ENCODE measurements at places on chromosomes 11 and 22.

- no peak for DNase-seq
These were observed 7.3 kb upstream of the MCAM start for GRCh38 chr11:119324189-119324588.

- no peak for DNase-seq
These were observed 58.0 kb downstream of the C11orf91 start for GRCh38 chr11:33642461-33643166.

DNA sequence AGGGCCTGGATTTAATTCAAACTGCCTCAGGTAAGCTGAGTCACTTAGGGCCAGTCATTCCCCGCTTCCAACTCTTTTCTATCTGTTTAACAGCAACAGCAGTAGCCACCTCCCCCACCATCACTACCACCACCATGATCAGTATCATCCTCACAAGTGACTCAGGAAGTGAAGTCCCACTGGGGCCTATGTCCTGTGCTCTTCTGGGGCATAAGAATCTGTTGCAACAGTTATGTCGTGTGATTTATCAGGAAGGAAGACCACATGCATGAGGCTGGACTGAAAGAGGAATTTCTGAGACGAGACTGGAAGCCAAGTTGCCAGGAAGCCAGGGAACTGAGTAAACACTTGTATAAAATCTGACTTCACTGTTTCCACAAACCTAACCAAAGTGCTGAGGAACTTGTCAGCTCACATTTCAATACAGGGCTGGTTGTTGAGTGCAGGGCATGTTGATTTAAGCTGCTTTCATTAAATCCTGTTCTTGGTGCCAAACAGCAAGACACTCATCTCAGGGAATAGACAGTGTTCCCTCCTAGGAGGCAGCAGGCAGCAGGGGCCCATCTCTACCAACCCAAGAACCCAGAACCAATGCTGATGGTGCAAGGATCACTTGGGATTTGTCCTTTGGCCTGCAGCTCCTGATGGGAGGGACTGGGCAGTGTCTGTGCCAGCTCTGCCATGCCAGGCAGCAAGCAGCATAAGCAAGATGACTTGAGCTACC is 226.7 kb upstream of the NARS2 start:
- no peak for DNase-seq

DNA sequence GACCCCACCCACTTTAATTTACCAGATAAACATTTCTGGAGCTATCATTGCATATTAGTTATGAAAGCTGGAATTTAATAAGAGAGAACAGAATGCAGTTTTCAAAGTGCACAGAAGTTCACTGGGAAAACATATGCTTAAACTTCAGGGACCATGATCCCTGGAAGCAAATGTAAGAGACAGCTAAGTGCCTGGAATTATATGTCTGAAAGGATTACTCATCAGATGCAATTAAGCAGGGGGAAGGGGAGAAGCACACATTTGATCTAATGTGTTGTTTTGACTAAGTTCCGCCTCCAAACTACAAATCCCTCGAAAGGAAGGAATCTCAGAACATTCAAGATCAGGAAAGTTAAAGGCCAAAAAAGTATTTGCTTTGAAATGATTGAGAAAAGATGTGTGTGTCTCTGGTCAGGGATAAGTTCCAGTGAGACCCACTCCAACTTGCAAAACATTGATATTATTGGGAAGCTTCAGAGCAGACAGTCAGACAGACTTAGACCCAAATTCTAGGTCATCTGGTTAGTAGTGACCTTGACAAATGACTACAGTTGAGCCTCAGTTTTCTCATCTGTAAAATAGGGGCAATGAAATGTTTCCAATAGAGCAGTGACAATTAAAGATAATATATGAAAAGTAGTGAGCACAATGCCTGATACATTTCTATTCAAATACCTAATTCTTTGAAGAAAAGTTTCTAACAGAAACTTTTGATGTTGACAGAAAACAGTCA is 147.6 kb downstream of the ME3 start:
- DNase-seq = no peak

DNA sequence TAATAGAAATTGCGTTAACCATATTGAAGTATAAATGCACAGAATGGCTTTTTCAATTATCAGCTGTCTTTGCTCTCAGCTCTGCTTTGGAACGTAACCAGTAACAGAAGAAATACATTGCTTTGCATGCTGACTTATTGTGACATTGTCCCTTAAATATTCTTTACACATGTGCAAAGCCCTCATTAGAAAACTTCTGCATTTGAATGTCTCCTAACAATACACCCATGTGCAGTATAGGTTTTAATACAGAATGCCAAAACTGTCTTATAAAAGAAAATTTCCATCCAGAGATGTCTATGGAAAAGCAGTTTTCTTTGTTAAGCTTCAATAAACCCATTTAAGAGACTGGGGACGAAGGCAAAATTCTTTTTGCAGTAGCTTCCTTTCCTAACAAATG is 560.3 kb upstream of the CHORDC1 start:
- DNase-seq = no peak

DNA sequence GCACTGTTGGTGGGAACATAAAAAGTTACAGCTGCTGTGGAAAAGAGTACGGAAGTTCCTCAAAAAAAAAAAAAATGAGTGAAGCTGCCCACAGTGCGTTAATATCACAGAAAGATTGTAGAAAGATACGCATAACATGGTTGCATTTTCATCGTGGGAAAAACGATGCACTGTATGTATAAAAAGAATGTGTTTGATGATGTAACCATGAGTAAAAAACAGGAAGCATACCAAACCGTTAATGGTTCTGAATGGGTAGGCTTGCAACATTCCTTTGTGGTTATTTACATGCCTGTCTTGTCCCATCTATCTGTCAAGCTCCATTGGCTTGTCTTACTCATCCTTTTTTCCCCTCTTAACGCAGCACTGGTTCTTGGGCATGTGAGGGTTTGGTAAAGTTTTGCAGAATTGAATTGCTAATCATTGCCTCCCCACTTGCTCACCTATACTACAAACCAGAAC is 33.8 kb upstream of the DKK3 start:
- DNase-seq = no peak

- no peak for DNase-seq
These were observed 39.8 kb downstream of the GAB2 start for GRCh38 chr11:78377625-78378418.

DNA sequence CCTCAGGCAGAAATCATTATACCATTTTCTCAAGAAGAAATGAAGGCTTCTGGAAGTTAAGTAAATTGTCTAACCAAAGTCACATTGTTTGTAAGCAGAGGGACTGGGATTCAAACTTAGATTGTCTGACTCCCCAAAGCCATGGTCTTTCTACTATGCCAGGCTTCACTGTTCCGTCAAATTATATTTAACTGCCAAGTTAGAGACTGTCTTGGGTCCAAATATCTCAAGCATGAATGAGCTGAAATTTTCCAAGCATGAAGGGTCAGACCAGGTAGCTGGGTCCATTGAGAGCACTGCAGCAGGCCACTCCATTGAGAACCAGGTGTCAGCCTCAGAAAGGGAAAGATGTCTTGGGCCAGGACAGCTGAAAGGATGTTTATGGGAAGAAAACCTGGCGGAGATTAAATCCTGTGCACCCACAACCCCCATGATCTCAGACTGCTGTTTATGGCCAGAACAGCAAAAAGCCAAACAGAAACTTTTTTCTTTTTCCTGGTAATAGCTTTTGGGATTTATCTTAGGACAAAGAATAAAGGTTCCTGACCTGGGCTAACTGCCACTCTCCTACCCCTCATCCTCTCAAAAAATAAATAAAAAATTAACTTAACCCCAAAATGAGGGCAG is 612.3 kb downstream of the INSC start:
- no peak for DNase-seq

DNA sequence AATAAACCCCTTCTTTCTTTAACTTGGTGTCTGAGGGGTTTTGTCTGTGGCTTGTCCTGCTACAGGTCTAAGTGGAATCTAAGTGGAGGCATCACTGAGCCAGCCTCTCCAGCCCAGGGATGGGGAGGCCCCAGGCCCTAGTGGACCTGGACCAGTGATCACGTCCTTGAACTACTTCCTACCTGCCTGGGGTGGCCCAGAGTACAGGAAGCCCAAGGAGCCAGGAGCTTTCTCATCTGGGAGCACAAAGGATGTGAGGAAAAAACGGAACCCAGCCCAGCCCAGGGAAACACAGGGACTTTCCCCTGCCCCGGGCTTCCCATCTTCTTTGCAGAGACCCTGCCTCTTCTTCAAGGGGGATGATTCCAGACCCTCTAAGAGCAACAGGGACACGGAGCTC is 3.5 kb upstream of the CD5 start:
- DNase-seq = no peak

GRCh38 chr11:57219021-57219627 is 17.9 kb downstream of the APLNR start:
- DNase-seq = no peak

DNA sequence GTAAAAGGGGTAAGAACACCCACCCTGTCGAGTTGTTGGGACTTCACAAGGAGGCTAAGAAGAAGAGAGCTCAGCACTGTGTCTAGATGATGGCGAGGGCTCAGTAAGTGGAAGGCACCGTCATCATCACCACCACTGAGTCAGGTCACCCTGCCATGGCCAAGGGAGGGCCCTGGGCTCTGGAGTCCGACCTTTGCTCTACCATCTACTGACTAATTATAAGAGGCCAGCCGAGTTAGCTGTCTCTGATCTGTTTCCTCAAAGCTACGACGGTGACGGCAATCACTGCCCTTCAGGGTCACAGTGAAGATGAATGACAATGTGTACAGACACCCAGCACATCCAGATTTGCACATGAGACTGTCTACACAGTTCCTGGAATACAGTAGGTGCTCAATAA is 29.3 kb downstream of the KIAA0930 start:
- DNase-seq = no peak

- no peak for DNase-seq
These were observed 109.2 kb downstream of the FAM76B start for GRCh38 chr11:95680169-95680929.

DNA sequence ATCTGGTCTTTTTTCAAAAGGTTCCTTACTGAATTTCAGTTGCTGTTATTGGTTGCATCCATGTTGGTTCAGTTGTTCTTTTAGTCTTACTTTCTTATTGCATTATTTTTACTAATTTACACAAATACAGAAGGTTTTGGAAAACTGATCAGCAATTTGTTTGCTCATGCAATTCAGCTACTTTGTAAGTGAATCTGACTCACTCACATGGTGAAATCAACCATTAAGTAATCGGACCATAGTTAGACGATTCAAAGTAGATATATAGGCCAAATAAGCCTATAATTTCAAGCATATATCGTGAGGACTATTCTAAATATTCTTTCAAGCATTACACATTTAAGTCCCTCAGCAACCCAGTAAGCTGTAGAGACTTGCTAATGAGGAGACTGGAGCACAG is 41.7 kb downstream of the CCDC83 start:
- DNase-seq = no peak

GRCh38 chr11:102120437-102120973 is 10.3 kb downstream of the YAP1 start:
- no peak for DNase-seq

DNA sequence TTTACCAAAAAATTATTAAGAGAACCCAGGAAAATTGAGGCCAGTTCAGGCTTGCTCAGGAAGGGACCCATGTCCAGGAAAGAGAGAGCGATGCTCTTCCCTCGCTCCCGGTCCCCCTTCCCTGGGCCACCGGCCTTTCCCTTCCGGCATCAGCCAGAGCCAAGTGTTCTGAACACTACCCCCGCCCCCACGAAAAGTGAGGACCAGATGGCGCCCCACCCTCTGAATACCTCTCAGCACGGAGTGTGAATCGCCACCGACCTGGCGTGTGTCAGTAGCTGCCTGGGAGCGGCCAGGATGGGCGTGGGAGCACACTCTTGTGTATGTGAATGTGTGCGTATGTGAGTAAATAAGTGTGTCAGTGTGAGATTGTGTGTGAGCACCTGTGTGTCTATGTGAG is 20.2 kb downstream of the RPS6KA4 start:
- DNase-seq = no peak

DNA sequence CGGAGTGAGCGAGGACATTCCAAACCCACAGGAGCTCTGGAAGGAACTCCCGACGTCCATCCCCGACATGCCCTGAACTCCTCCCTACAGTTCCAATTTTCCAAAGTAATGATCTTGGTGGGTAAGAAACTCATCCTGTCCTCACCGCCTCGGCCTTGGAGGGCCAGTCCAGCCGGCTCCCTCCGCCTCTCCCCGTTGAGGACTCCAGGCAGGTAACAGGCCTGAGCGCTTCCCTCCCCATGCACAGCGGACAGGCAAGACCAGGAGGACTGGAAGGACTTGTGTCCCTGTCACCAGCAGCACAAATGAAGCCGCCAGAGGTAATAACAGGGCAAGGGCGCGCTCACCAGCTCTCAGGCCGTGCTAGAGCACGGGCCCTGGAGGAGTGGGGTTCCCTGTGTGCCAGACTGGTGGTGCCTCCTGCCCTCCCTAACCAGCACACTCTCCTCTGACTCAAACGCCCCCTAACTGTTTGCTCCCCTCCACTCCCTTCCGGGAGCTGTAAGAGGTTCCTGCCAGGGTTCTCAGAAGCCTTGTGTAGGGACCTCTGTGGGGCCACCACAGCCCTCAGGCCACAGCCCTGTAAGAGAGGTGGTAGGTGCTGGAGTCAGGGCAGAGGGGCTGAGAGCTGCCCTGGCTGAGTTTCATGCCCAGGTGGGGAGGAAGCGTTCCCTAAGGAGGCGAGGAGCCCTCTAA is 17.1 kb downstream of the OVOL1 start:
- DNase-seq = no peak

DNA sequence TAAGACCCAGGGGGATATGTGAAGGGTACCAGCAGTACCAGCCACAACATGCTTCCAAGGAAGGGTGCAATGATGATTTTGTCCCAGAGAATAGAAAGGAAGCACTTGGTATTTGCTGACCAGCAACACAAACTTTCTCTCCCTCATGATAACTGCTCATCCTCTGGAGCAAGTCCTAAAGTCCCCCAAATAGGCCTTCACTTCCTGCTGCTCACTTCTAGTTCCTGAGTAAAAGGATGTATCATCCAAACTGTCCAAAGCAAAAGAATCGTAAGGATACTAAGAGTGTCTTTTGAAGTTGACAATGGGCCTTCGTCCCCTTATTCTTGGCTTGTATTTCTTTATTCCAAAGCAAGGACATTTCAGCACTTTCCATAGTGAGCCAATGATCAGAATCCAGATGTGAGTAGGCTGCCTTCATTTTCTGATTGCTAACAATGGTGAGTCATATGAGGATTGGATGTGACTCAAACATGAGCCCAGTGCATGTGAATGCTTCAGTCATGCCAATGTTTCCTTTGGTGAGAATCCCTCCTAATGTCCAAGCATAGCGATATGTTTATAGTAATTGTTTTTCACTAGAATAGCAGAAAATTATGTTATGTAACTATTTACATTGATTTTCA is 243.4 kb upstream of the POU2AF2 start:
- no peak for DNase-seq

DNA sequence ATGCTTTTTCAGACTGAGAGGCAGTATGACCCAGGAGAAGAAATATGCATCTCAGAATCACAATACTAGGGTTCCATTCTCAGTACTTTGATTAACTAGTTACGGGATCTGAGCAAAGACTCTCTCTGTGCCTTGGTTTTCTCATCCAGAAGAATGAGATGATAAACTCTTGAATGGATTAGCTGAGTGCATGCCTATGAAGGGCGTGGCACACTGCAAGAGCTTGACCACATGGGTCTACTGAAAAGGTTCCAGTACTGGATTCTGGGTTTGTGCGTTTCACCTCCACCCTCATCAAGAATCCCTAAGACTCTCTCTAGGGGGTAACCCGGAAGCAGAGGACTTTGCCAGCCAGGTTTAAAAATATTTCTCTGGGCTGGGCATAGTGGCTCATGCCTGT is 25.6 kb downstream of the PGA5 start:
- no peak for DNase-seq

- DNase-seq = no peak
These were observed 33.1 kb upstream of the POLD3 start for GRCh38 chr11:74559110-74559933.

- no peak for DNase-seq
These were observed 18.5 kb downstream of the GRK3 start for GRCh38 chr22:25582946-25583345.

All from activated effector memory CD4-positive, alpha-beta T cell treated with Interleukin-2 at 50 U/mL for 16 hours (primary cell).